ENCODE measurements at places on chromosomes 7 and 10.

DNA sequence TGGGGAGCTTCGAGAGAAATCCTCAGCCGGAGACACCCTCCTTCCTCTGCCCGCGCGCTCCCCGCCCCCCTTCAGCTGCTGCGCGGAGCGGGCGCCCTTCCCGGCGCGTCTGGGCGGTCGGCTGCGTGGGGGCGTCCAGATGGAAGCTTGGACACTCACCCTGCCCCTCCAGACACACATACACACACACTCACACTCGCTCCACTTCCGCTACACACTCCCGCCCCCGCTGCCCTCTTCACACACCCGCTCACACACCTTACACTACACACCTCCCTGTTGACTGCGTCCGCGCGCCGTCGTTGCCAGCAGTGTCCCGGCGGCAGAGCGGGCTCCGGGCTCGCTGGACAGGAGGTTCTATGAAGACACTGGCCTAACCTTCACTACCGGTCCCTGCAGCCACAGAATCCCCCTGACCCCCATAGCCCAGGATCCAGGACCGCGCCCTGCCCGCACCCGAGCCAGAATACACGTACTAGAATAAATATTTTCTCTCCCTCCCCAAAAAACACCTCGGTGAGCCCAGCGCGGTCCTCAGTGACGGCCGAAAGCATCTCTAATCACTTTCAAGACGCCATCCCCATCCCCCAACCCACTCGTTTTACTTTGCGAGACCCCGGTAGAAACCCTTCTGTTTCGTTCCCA lies 1.1 kb upstream of the EGR2 start:
- peaks cover 50% of the 10 kb centered on the region for H3K4me1 ChIP-seq
- peak overlapping the region; percentile 74 for H3K4me3 ChIP-seq
- peak; percentile 58 for DNase-seq
- no peaks in the 10 kb centered on the region for H3K36me3 ChIP-seq
- peak overlapping the region; percentile 70 for H3K27ac ChIP-seq

DNA sequence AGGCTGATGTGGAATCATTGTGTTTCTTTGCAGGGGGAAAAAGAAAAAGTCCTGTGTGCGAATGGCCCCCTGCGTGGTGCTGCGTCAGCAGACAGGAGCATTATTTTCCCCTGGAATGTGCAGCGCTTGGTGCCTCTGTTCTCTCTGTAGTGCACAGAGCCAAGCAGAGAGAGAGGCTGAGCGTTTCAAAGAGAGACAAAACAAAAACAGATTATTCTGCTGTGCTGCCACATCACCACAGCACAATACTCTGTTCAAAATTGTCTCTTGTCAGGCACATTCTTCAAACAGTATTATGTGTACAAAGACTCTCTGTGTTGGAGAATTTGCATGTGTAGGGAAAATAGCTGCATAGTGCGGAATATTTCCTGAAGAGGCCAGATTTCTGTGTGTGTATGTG lies 609.0 kb downstream of the SDK1 start:
- peaks cover 5% of the 10 kb centered on the region for H3K27me3 ChIP-seq
- no peak overlapping the region for H3K27ac ChIP-seq
- no peak overlapping the region for H3K4me3 ChIP-seq

DNA sequence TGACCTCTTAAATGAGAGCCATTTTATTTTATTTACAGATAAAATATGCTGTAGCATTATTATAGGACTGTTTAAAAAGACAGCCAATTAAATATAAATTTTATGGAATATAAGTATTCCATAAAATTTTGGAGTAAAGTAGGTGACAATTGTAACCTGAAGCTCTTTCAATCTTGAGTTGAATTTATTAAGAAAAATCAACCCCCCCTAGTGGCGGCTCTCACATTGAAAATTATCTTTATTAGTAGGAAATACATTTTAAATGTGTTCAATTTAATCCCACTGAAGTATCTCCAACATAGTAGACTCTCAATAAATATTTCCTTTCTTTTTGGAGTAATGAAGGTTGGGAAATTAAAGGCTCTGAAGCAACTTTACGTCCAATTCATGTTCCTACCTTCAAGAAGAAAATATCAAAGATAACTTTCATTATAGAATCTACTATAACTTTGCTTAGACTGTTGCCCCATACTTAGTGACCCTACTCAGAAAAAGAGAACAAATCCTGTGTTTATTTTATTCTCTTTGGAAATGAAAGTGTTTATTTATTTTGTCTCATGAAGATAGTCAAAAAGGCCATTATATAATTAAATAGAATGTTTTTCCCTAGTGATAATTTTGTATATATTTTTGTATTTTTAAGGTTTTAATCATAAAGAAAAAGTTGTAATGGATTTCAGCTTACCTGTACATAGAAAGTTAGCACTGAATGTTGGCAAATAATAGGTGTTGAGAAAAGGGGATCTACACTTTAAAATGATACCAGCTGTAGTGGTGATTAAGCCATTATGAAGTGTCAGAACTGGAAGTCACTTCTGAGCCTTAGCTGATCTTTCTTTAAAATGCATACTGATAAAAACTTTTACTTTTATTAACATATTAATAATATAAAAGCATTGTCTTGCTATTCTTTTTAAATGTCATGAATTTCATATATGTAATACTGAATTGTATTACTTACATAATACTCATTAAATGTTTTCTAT lies 3.3 kb downstream of the AHR start:
- no peaks in the 10 kb centered on the region for H3K27me3 ChIP-seq
- no peaks in the 10 kb centered on the region for H3K4me1 ChIP-seq
- peak; percentile 12 for DNase-seq
- H3K36me3 ChIP-seq, result no peaks in the 10 kb centered on the region

DNA sequence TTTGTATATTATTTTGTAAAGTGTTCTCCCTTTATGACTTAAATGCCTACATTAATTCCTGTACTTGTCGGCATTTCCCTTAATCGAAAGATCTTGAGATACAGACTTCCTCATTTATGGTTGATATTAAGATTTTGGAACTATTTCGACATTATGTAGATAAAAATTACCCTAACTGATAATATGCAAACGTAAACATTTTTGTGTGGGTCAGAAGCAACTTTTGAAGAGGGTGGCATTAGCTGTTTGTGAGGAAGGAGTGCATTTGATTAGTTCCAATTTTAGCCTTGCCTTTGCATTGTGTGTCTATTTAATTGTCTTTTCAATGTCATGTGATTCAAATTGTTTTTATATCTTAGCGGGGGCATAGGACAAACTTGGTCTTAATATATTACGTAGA lies 114.7 kb downstream of the BICC1 start:
- no peak for DNase-seq
- no peak overlapping the region for H3K27ac ChIP-seq
- H3K27me3 ChIP-seq, result no peaks in the 10 kb centered on the region
- no peaks in the 10 kb centered on the region for H3K36me3 ChIP-seq
- H3K4me3 ChIP-seq, result no peak overlapping the region

GRCh38 chr10:26269754-26270153 lies 53.2 kb downstream of the GAD2 start:
- H3K4me1 ChIP-seq, result no peaks in the 10 kb centered on the region
- H3K27ac ChIP-seq, result no peak overlapping the region
- no peak overlapping the region for H3K4me3 ChIP-seq
- no peaks in the 10 kb centered on the region for H3K36me3 ChIP-seq

- H3K36me3 ChIP-seq, result no peaks in the 10 kb centered on the region
- H3K4me3 ChIP-seq, result no peak overlapping the region
- no peak overlapping the region for H3K27ac ChIP-seq
- H3K27me3 ChIP-seq, result no peaks in the 10 kb centered on the region
Observed at GRCh38 chr10:133254421-133255120, 16.9 kb downstream of the VENTX start.

Measured in K562 (cell line).